ENCODE measurements at places on chromosomes 6 and 20.
A peak's percentile ranks its signal among the peaks of the same experiment; 100 is the strongest.

- DNase-seq = no peak
These were observed 19.6 kb downstream of the FOXC1 start for GRCh38 chr6:1629316-1629715.

DNA sequence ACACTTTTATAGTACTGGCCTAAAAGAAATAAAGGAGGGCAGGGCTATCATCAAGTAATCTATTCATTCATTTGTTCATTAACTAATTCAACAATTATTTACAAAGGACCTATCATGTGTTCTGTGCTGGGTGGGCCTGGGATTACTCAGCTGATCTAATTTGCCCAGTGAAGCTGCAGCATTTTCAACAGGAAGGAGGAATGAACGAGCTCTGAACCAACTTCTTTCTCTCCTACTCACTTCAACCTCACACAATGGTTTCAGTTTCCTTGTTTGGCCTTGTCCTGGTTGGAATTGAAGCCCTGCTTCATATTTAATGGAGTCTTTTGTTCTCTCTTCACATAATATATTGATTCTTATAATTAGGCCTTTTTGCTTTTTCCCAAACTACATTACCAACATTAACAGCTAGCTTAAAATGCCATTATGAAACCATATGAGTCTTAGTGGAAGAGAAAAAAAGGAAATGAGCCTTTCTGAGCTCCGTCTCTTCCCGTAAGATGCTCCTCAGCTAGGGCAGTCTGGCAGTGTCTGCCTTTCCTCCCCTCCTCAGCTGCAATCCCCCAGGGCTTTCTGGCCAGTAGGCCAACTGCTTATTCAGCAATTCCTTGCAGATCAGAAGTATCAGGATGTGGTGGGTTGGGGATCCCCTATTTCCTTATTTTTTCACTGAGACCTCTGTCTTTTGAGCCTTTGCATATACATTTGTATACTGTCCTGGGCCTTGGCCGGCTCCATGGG is 79.4 kb upstream of the NRN1 start:
- DNase-seq = no peak

GRCh38 chr6:52718550-52718949 is 44.7 kb downstream of the GSTA2 start:
- DNase-seq = no peak

GRCh38 chr6:70680396-70680795 is 12.7 kb downstream of the SMAP1 start:
- DNase-seq = no peak

DNA sequence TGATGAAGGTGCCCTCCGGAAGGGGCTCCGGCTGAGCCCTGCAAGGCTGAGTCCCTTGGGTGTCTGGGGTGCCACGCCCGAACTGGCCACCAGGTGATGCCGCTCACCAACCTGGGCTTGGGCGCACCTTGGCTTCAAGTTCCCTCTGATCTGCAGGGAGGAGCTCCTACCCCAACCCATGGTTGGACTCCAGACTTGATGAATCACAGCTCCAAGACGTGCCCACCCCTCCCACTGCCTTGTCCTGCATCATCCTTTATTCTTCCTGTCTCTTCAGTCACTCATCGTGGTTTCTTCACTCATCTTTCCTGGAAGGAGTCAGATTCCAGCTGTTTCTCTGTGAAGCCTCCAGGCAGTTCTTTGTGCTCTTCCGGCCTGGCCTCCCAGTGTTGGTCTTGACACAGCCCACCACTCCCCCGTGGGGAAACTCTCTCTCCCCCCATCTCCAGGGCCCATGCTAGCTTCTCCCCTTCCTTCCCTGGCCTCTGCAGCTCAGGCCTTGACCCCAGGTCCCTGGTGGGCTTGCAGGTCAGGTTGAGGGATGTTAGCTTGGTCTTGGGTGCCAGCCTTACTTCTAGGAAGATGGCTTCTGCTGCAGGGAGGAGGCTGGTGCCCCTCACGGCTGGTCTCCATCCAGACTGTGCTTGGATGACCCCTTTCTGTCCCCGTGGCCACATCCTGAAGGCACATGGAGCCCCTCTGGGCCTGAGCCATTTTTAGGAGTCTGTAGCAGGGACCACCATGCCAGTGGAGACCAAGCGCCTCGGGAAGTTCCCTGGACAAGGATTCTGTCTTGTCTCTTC is 2.6 kb upstream of the ZBP1 start:
- peak; percentile 32 for DNase-seq

GRCh38 chr6:43705996-43706395 is 18.4 kb upstream of the MRPS18A start:
- no peak for DNase-seq

DNA sequence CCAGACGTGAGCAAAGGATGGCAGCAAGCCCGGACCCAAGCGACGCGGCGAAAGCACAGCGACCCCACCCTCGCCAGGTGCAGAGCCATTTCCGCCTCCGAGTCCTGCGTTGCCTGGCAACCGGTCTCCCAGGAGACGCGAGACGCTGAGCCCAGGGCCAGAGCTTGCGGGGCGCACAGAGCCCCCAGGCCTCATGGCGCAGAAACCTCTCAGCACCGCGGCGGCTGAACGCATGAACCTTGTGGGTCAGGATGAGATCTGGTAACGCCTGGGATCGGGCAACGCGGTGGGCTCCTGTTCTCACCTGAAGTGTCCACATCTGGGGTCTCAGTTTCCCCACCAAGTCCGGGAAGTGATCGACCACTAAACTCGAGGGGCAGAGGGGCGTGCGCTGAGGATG is 77.7 kb downstream of the ANKRD60 start:
- DNase-seq = no peak

DNA sequence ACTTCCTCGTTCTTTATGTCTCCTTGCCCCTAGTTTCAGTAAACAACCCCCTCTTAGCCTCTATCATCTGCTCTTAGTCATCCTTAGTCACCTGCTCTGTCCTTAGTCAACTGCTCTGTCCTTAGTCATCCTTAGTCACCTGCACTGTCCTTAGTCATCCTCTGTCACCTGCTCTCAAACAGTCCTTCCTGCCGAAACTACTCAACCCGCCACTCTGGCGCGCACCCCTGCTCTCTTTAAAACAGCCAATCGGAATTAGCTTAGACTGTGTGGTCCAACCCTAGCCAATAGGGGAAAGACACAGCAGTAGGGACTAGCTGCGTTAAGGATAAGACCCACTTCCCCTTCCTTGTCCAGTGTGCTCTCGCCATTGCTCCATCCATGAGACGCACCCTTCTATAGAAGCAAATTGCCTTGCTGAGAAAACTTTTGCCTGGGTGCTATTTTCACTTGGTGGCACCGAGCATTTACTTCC is 73.9 kb downstream of the BACH2 start:
- DNase-seq = no peak

DNA sequence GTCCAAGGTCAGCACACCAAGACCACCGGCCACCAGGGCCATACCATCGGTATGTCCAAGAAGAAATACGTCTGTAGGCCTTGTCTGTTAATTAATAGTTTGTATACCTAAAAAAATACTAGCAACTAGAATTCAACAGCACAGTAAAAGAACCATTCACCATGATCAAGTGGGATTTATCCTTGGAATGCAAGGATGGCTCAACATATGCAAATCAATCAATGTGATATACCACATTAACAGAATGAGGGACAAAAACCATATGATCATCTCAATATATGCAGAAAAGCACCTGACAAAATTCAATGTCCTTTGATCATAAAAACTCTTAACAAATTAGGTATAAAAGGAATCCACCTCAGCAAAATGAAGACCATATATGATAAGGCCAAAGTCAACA is 24.4 kb downstream of the RPP40 start:
- DNase-seq = no peak

GRCh38 chr6:5851261-5851757 is 155.4 kb downstream of the NRN1 start:
- peak; percentile 50 for DNase-seq

GRCh38 chr6:149963462-149964307 is at the start of gene ULBP1:
Gene ULBP1 (plus strand): TSS chr6:149963943. CDS start chr6:149964050, 107 bp downstream.
- DNase-seq = peak; percentile 55

GRCh38 chr6:150322466-150322871 is 46.3 kb upstream of the IYD start:
- DNase-seq = no peak

DNA sequence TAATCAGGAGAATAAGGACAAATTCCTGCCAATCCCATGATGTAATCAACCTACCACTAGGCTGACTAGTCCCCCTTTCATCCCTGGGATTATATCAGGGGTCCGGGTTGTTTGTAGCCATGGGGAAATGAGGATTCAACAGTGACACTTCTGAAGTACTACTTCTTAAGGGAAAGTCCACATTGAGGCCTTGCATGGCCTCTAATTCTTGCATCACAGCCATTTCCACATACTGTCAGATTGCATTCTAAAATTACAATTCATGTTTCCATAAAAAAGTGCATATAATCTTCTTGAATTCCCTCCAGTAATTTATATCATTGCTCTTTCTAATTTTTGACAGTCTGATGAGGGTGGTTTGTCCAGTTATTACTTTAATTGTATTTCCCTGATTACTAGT is 184.2 kb downstream of the PHF3 start:
- no peak for DNase-seq

- no peak for DNase-seq
These were observed 32.4 kb downstream of the THBS2 start for GRCh38 chr6:169221264-169221663.

GRCh38 chr6:146433881-146434731 is 109.5 kb upstream of the RAB32 start:
- DNase-seq = no peak

DNA sequence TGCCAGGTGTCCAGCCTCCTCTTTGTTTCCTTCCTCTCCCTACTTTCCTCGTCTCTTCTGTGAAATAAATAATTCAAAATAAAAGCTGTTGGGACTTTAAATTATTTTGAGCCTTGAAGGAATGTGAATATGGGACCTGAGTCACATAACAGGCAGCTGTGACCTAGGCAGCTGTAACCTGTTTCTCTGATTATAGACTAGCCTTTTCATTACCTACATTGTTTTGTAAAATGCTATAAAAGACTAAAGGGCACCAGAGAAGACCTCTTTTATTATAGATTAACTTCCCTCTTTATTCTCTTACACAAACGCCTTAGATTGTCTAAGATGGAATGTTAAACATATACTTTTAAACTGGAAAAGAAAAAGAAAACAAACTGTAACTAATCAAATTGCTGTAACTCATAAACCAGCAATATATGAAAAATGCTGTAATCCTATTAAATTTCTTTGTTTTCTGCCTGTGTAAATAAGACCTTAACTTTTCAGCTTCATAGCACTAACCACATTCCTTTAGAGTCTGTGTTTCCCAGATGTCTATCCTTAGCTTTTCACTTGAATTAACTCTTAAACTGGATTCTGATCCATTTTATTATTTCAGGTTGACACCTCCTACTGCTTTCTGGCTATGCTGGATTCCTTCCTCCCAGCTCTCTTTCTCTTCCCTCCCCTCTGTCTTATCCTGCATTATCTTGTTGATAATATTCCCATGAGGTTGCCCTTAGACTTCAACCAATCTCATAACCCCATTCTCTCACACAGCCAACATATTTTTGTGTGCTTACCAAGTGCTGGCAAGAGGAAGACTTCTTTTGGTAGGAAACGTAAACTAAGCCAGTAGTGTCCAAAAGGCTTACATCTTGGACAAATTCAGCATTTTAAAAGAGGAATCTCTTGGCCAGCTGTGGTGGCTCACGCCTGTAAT is 69.2 kb downstream of the TPD52L1 start:
- DNase-seq = no peak

DNA sequence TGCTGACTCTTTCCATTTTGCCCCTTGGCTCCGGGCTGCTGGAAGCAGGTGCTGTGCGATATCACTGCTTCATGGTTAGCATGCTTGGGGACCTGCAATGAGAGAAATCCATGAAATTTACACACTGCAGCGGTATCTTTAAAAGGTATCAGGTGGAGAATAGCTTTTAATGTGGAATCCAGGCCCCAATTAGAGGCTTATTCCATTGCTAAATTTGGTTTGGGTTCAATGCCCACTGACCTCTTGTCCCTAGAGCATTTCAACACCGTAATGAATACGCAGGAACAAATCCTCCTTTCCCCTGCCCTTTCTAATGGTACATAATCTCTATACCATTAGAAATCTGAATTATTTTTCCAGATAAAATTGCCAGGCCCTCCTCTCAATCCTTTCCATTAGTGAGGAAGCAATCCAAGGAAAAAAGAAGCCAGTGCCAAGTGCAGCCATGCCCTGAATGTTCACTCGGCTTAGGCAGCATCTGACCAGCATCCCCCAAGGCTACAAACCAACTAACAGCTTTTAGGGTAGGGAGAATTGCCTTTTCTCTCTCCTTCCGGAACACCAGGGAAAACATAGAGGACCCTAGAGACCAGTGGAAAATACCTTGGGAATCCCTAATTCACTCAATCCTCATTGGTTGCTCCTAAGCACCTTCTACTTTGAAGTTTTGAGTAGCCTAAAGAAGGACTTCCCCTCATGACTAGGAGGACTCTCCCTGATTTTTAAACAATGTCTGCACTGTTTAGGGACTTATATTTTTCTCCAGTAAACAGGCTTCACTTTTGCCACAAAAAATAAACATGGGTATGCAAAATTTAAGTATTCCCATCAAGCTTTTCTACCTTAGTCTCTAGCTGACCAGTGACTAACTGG is 143.1 kb downstream of the QRSL1 start:
- DNase-seq = no peak

DNA sequence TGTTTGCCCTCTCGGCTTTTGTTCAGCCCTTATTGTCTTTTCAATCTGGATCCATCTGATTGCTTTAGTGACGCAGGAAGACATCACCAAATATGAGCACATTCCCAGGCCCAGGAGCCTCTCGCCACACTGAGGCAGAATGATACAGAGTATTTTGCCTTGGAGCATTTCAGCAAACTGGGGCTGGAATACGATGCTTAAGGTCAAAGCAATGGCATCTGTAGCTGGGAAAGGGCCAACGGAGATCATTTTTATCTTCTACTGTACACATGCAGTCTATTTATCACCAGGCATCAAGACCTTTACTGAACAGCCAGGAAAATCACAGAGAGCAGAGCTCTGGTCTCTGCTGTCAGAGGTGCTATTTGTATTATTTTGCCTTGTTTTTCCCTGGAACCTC is 655.3 kb downstream of the RNF144B start:
- no peak for DNase-seq

DNA sequence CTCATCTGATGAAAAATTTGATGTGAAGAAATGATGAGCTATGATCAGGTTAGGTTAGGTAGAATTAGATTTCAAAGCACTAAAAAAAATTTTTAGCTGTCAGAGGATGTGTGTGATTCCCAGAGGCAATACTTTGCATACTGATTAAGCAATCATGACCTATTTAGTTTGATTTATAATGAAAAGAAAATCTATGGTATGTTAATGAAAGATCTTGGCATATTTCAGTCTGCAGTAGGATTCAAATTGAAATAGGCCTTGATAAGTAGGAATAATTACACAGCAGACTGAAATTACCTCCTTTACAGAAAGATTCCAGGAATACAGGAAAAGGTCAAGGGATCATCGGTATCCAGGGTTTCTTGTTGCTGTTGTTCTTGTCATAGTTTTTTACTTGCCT is 69.3 kb downstream of the HDDC2 start:
- DNase-seq = no peak

DNA sequence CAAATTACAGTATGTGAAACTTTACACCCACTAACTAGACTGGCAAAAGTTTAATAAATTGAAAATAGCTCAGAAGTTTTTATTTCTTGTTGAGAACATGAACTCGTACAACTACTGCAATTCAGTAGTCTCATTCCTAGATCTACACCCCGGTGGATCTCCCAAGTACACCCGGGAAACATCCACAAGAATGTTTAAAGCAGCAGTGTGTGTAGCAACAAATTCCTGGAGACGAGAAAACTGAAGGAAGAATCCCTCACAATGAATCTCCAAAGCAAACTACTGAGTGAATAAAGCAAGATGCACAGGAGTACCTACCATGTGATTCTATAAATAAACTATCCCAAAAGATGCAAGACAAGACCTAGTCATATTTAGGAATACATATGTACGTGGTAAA is 954.0 kb upstream of the MAP3K7 start:
- no peak for DNase-seq

All from stimulated activated CD8-positive, alpha-beta memory T cell treated with anti-CD3 and anti-CD28 coated beads, Interleukin-7, amount 100 ng/mL, for 48 hours (primary cell).